T-helper 2 cell (primary cell): ENCODE measurements at places on chromosomes 11 and 22.

DNA sequence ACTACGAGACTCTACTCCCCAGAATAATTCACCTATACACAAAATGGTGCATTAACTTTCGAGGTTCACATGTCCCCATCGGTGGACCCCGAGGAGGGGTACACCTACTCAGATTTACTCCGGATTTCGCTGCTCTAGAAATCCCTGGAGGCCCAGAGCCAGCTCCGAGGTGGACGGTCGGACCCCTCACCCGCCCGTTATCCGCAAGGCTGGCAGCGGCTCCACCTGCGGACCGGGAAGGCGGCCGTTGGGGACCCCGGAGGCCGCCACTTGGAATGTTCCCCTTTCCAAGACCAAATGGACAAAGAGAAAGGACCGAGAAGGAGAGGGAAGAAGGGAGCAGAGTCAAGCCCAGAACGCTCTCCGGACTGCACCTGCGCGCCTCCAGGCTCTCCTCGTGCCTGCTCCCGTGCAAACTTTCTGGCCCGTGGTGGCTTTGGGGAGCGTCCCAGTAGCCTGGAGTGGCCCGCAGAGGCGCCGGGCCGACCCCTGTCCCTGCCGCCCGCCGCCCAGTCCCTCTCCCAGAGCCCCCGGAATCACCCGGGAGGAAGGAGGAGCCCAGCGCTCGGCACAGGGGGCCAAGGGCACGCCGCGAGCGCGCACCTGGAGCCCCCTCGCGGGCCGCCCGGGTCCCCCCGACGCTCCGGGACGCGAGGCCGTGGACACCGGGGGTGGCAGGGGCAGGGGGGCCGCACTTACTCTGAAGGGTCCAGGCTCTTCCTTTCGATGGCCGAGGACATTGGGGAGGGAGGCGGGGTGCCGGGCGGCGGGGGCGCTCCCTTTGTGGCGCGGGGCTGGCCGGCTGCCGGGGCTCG is 23.0 kb downstream of the LMO2 start:
- no peak for DNase-seq

DNA sequence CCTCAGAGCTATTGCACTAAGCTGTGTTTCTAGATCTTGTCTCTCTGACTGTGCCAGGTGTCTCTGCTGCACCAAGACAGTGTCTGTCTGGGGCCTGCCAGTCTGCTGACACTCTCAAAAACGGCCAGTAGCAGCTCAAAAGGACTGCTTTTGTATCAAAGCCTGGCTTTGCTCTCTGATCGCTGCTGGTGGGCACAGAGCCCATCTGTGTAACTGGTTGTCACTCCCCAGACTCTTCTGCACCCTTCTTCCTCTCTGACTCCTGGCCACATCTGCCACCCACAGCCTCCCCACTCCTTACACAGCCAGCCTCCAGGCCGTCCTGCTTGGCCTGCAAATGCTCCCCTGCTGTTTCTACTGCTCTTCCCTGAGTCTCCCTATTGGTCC is 26.5 kb downstream of the MED15 start:
- DNase-seq = no peak

- DNase-seq = no peak
Measured at GRCh38 chr11:113840932-113841664, 34.3 kb downstream of the USP28 start.

DNA sequence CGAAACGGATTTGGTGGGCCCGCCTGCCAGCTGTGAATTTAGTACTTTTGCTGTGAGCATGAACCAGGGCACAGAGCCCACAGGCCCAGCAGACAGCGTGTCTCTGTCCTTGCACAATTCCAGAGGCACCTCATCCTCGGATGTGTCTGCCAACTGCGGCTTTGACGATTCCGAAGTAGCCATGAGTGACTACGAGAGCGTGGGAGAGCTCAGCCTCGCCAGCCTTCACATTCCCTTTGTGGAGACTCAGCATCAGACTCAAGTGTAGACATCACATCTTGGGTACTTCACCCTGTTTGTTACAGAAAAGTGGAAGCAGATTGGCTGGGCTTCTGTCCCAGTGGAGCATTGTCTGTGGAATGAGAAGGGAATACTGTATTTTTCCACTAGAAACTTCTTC is 78.6 kb upstream of the MTNR1B start:
- no peak for DNase-seq

DNA sequence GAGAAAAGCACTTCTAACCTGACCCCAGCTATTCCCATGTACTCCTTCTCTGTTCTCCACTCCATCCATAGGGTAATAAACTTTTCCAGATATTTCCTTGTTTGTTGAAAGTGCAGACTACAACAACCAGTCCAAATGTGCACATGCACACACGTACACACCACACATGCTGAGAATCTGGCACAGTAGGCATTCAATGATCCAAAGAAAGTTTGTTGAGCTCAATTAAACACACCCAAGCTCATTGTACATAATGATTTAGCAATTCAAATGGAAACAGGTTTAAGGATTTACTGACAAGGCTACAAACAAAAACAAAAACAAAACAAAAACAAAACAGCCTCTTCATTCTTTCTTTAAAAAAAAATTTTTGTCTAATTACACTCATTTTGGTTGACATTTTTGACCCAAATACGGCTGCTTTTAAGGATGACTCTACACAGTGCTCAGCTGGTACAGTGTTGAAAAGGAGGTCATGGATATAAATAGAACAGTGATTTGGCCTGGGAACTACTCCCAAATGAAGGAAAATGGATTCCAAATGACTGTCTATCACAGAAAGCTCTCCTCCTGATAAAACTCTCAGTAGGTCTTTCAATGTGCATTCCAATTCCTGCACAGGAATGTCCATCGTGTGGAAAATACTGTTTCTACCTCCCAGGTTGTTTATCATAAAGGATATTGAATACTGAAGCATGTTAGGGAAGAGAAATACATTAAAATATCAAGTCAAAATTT is 232.2 kb downstream of the GUCY1A2 start:
- DNase-seq = no peak

DNA sequence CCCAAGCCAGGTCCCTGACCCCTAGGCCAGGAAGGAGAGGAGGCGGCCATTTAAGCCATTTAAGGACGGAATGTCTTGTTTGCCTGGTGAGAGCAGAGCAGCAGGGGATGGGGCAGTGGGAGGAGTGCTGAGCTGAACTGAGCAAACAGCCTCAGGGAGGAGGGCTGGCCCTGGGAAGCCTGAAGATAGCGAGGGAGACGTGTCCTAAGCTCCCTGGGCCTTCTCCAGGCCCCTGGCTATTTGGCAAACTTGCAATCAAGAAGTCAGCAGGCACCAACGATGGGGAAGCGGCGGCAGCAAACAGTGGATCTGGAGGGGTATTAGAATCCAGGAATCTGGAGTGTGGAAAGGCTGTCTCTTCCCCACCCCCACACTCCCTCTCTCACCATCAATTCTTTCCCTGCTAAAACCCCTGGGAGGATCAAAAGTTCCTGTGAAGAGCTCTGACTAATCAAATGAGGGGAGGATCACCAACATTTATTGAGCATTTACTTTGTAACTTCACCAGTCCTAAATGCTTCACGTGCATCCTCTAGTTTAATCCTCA is 8.8 kb downstream of the BCL9L start:
- DNase-seq = no peak

DNA sequence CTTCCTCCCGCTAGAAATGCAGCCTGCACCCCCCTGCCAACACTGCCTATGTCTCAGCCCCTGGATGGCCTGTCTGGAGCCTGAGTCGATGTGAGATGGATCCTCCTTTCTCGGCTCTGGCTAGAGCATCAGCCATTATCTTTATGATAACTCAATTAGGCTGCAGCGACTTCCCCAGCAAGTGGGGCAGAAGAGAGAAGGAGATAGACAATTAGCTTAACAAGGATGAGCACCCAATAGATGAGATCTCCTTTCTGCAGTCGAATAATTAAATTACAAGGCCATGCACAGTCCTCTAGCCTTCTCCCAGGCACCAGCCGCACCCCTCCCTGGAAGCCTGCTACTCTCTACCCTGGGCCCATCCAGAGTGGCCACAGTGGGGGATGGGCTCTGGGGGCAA is 179.3 kb downstream of the CEP164 start:
- DNase-seq = no peak

DNA sequence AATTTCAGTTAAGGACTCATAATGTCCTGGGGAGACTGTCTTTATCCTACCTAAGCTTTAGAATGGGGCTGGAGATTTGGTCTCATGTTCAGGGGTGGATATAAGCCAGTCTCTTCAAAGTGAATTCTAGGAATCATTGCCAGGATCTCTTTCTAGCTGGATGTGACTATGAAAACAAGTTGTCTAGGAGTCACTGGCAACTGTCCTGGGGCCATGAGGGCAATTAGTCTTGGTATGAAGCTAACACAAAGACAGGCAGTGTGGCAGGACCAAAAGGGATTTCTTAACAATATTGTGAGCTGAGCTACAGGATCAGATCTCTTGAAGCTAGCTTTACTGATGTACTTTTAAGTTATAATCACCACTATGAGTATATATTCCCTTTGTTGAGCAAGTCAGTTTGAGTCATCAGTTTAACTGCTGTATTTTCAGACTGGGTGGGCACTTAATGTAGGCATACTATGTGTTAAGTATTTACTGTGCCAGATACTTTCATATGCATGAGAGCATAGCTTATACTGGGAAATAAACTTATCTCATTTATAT is 390.0 kb upstream of the CCDC90B start:
- no peak for DNase-seq

GRCh38 chr22:38919631-38920190 is 37.7 kb upstream of the APOBEC3A start:
- no peak for DNase-seq

DNA sequence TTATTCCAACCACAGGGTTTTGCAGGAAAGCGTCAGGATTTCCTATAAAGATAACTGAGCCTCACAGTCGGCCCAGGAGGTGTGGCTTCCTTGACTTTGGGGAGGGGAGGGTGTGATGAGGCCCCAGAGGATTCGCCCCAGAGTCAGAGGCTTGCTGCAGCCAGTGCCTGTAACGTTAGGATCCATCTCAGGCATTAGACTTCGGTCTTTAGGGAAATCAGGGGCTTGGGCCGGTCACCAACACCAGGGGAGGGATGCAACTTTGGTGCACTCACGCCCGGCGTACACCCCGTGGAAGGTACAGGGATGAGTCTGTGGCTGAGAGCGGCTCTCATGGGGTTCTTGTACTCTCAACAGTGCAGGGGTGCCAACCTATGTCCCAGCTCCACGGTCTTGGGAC is 5.7 kb upstream of the ANO1 start:
- DNase-seq = no peak

DNA sequence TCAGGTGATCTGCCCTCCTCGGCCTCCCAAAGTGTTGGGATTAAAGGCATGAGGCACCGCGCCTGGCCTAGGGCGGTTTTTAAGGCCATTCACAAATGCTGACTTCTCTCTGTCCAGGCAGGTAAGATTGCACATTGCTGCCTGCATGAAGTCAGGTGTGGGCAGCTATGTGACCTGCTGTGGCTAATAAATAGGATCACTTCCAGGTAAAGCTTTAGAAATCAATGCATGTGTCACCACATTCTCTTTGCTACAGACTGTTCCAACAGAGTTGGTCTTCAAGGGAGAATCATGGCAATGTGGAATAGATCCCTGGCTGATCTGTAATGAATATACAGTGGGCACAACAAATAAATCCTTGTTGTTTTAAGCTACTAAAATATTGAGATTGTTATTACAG is 260.3 kb upstream of the PITPNB start:
- DNase-seq = no peak

DNA sequence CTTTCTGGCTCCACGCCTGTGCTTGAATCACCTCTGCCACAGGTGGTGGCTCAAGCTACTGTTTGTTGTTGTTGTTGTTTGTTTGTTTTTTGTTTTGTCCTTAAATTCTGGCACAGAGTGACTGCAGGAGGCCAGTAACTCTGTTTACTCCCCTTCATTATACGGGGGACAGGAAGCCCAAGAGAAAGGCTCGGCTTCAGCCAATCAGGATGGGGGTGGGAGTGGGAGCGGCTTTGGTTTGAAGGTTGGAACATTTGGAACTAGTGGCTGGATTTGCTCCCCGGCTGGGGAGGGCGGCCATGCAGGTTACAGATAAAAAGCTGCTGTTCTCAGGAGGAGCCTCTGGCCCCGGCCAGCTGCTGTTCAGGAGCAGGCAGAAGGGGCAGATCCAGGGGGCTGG is 19.7 kb upstream of the CABP2 start:
- DNase-seq = no peak

- no peak for DNase-seq
Measured at GRCh38 chr11:69524291-69524882, 42.9 kb downstream of the LINC01488 start.

- no peak for DNase-seq
Measured at GRCh38 chr22:35805466-35805865, 87.8 kb downstream of the APOL5 start.

GRCh38 chr11:95705485-95706124 is 84.0 kb downstream of the FAM76B start:
- peak; percentile 68 for DNase-seq

GRCh38 chr22:20430101-20430719 is 7.4 kb downstream of the SCARF2 start:
- DNase-seq = no peak

DNA sequence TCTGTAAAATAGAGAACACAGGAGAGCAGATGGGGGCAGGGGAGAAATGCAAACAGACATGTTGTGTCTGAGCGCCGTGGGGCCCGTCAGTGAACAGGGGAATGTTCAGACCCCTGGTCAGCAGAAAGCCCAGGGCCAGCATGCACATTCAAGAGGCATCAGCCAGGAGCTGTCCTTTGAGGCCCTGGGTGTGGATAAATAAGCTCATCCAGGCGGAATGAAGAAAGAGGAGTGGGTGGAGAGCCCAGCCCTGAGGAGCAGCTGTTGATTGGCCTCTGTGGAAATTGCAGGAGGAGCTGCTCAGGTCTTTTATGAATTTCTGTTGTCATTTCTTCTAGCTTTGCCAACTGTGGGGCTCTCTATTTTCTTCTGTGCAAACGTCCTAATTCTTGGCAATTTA is 49.7 kb upstream of the CECR2 start:
- DNase-seq = no peak

- no peak for DNase-seq
Measured at GRCh38 chr11:92224407-92225124, at the start of gene FAT3. Gene FAT3, plus strand, starts transcription at chr11:92224818. Its CDS starts 127,295 bp downstream, at chr11:92352113.

GRCh38 chr11:77654770-77655434 is 17.3 kb upstream of the CLNS1A start:
- DNase-seq = no peak

DNA sequence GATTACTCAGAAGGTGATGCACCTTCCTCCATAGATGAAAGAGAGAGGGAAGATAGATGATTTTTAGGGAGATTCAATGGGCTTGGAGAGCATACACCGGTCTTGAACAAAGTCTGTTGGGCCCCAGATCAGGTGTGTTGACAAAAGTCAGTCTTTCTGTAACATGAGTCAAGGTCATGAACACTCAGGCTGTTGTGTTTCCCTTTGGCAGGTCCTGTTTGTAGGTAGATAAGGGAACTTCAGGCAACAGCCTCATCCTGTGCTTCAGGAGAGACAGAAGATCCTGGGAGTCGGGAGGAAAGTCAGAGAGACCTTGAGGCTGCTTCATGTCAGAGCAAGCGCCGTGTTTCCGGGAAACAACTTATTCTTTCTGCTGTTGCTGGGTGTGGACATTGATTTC is 703.1 kb downstream of the BRD1 start:
- no peak for DNase-seq
